ENCODE measurements at places on chromosomes 3 and 15. TPM values are rescaled to one million over a fixed set of nuclear protein-coding genes. Genes with fewer than 3 reads are reported as not detected.
A peak's percentile ranks its signal among the peaks of the same experiment; 100 is the strongest.

Gene ZIC4
- not detected for total RNA-seq

Gene GRK7
- total RNA-seq, result 0.12 TPM

Gene MUSTN1
- 5.4 TPM for total RNA-seq

Gene CCR1
- total RNA-seq, result 40.9 TPM

Gene GPR156
- total RNA-seq, result 0.09 TPM

Gene TATDN2
- total RNA-seq, result 32.3 TPM

Gene BLM
- total RNA-seq, result 1.5 TPM

GRCh38 chr3:58340594-58341244, 8.0 kb downstream of the PXK start:
- H3K27me3 ChIP-seq, result no peaks in the 10 kb centered on the region
- no peak for DNase-seq
- H3K4me1 ChIP-seq, result peaks cover 8% of the 10 kb centered on the region
- H3K27ac ChIP-seq, result no peak overlapping the region

GRCh38 chr15:68524753-68525584, 53.8 kb upstream of the CORO2B start:
- no peaks in the 10 kb centered on the region for H3K36me3 ChIP-seq
- H3K27ac ChIP-seq, result no peak overlapping the region
- H3K4me1 ChIP-seq, result no peaks in the 10 kb centered on the region
- no peak for DNase-seq

DNA sequence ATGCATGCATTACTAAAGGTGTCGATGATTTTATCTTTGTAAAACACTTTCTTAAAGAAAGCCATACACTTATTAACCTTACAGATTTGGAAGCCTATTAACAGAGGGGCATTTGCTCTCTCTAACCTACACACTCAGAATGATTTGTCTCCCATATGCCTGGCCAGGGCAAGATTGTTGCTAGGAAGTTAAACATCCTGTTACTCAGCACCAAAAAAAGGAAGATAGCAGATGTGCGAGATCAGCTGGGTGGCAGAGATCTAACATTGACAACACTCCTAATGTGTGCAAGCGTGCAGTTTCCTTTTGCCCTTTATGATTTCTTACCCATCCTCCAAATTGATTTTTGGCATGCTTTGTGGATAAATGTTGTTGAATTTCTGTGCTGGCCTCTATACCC, 73.9 kb upstream of the TMEM108 start:
- no peak overlapping the region for H3K27ac ChIP-seq
- no peaks in the 10 kb centered on the region for H3K36me3 ChIP-seq
- H3K4me3 ChIP-seq, result no peak overlapping the region
- H3K27me3 ChIP-seq, result no peaks in the 10 kb centered on the region

GRCh38 chr3:45345846-45346580, 42.4 kb upstream of the LARS2 start:
- no peak overlapping the region for H3K27ac ChIP-seq
- H3K27me3 ChIP-seq, result no peaks in the 10 kb centered on the region
- H3K4me1 ChIP-seq, result no peaks in the 10 kb centered on the region
- H3K36me3 ChIP-seq, result no peaks in the 10 kb centered on the region
- DNase-seq, result no peak

DNA sequence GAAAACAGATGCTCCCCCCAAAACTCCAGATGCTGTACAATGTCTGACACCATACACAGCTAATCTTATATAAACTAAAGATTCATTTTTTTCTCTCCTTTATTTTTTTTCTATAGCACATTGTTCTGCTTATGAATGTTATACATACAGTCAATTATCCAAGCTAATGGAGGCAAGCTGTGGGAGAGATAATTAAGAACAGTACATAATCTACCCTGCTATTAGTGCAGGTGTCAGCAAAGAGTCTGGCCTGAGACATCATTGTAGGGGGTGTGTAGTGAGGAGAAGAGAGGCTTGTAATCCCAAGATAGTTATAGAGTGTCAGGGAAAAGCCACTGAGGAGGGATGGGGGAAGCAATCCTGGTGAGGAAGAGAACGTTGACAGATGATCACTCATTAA, 25.4 kb upstream of the CHMP2B start:
- H3K36me3 ChIP-seq, result no peaks in the 10 kb centered on the region
- H3K27me3 ChIP-seq, result no peaks in the 10 kb centered on the region
- no peak overlapping the region for H3K4me3 ChIP-seq
- H3K4me1 ChIP-seq, result no peaks in the 10 kb centered on the region

- DNase-seq, result no peak
- H3K36me3 ChIP-seq, result no peaks in the 10 kb centered on the region
- no peaks in the 10 kb centered on the region for H3K27me3 ChIP-seq
- no peak overlapping the region for H3K27ac ChIP-seq
- no peaks in the 10 kb centered on the region for H3K4me1 ChIP-seq
- H3K4me3 ChIP-seq, result no peak overlapping the region
These were observed 609.8 kb upstream of the BCHE start for GRCh38 chr3:166446986-166447385.

- H3K4me1 ChIP-seq, result peaks cover 14% of the 10 kb centered on the region
- no peaks in the 10 kb centered on the region for H3K27me3 ChIP-seq
- H3K36me3 ChIP-seq, result no peaks in the 10 kb centered on the region
- no peak overlapping the region for H3K4me3 ChIP-seq
- no peak for DNase-seq
- H3K27ac ChIP-seq, result no peak overlapping the region
These were observed 298.1 kb downstream of the ADAMTS17 start for GRCh38 chr15:100043692-100044091.

DNA sequence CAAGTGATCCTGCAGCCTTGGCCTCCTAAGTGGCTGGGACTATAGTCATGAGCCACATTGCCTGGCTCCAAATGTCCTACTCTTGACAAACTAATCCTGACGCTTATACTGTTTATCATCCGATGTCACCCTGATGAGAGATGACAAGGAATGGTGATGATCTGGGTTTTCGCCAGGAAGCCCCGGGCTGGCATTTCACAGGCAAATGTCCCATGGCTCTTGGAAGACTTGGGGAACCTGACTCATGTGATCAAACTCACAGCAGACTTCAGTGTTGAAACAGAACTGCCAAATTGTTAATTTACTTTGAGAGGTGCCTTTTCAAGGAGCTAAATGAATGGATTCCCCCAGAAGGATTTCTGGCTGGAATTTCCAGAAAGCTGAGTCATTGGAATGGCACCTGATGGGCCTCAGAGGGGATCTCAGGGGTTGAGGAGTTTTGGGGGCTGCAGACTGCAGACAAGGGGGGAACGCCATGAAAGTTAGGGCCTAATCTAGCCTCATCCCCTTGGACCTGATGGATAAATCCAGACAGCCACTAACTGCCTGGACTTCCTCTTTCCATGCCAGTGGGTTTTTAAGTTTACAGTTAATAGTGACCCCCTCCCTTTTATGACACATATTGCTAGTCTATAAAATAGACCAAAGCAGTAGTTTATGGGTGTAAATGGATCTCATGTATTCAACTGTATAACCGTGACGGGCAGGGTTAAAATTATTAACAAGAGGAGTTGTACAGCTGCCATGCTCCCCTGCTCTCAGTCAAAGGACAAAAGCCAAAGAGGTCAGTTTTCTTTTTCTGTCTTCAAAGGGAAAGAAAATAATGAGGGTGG, 146.6 kb downstream of the CHSY1 start:
- H3K4me3 ChIP-seq, result no peak overlapping the region
- no peak overlapping the region for H3K27ac ChIP-seq
- no peaks in the 10 kb centered on the region for H3K27me3 ChIP-seq
- no peaks in the 10 kb centered on the region for H3K4me1 ChIP-seq
- DNase-seq, result no peak

GRCh38 chr3:183123891-183124290, 24.6 kb upstream of the MCCC1 start:
- H3K27ac ChIP-seq, result no peak overlapping the region
- no peaks in the 10 kb centered on the region for H3K36me3 ChIP-seq
- H3K27me3 ChIP-seq, result no peaks in the 10 kb centered on the region
- H3K4me1 ChIP-seq, result no peaks in the 10 kb centered on the region
- no peak overlapping the region for H3K4me3 ChIP-seq
- no peak for DNase-seq

DNA sequence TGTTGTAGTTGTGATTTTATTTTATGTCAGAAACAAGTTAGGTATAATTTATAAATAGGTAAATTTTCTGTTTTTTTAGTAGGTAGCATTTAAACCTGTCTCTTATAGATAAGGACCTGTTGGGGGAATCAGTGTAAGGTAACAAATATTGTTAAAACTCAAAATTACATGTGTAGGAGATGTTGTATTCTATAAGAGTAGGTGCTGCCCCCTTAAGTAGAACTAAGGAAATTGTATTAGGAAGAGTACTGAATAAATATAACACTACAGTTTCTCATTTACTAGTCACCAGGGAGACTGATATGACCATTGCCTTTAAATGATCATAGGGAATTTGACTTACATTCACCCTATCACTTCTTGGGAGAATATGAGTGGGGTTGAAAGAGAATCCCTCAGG, 31.2 kb downstream of the SLC25A36 start:
- no peak overlapping the region for H3K4me3 ChIP-seq
- DNase-seq, result no peak
- H3K27ac ChIP-seq, result no peak overlapping the region
- H3K4me1 ChIP-seq, result no peaks in the 10 kb centered on the region

DNA sequence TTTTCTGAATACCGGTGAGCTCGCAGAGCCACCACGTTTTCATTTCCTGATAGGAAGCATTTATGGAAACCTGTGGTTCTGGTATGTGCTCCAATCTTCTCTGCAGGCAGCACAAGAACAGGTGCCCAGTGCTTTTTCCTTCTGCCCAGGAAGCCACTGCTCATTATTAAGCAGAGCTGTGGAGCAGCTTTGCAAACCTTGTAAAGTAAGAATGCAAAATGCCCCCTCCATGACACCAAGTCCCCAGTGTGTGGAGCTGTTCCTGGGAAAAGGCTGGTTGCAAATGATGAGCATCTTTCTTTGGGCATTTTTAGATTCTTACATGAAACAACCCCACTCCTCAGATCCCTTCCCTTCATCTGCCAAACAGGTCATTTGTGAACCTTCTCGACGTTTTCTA, 65.7 kb upstream of the MRPL3 start:
- H3K4me3 ChIP-seq, result no peak overlapping the region
- H3K36me3 ChIP-seq, result no peaks in the 10 kb centered on the region
- H3K27ac ChIP-seq, result no peak overlapping the region
- peaks cover 4% of the 10 kb centered on the region for H3K27me3 ChIP-seq

DNA sequence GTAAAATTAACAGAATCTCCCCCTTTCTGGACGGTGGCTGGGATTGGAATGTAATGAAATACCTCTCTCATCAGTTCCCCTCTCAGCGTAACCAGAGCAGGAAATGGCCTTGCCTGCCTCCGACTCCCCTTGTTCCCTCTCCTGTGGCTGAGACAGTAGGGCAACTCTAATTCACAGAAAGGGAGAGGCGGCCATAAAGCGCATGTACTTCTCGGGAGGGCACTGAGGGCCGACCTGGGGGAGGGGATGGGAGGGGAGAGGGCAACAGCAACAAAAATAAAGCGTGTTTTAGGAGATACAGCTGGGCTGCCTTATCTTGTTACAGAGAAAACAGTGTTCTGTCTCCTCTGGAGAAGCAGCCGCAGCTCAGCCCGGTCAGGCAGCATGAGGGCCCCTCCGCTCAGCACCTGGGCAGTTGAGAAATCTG, 783.3 kb upstream of the ARRDC4 start:
- H3K27me3 ChIP-seq, result peaks cover 4% of the 10 kb centered on the region
- no peak overlapping the region for H3K4me3 ChIP-seq
- H3K27ac ChIP-seq, result no peak overlapping the region
- no peaks in the 10 kb centered on the region for H3K36me3 ChIP-seq
- DNase-seq, result no peak

DNA sequence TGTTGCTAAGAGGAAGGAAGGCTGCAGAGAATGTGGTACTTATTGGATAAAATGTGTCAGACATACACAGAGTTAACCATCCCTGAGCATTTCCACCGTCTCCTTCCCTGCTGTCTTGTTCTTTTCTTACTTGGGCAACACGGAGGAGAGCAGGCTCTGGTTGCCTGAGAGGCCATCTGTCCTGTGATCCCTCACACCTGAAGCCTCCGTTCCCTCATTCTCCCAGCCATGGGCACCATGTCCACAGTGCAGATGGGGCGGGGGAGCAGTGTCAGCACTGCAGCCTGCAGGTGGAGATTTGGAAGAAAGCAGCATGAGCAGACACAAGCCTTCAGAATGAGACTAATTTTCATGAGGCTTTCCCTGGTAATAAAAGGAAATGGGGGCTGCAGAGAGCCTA, 133.7 kb downstream of the CHCHD6 start:
- H3K27ac ChIP-seq, result no peak overlapping the region
- no peak overlapping the region for H3K4me3 ChIP-seq
- H3K27me3 ChIP-seq, result no peaks in the 10 kb centered on the region
- H3K36me3 ChIP-seq, result no peaks in the 10 kb centered on the region

GRCh38 chr15:97961067-97961954, 808 bp downstream of the ARRDC4 start:
- peak overlapping the region; percentile 85 for H3K4me3 ChIP-seq
- peak; percentile 80 for DNase-seq
- H3K4me1 ChIP-seq, result peaks cover 10% of the 10 kb centered on the region
- H3K27ac ChIP-seq, result peak overlapping the region; percentile 89
- H3K36me3 ChIP-seq, result peaks cover 2% of the 10 kb centered on the region
- H3K27me3 ChIP-seq, result no peaks in the 10 kb centered on the region

All from upper lobe of right lung (tissue), 1 donor.